Stimulated activated CD8-positive, alpha-beta memory T cell treated with anti-CD3 and anti-CD28 coated beads, Interleukin-7, amount 100 ng/mL, for 1 hour (primary cell): ENCODE measurements at places on chromosomes 11 and 22.

GRCh38 chr11:119320776-119321524 is 4.0 kb upstream of the MCAM start:
- no peak for DNase-seq

DNA sequence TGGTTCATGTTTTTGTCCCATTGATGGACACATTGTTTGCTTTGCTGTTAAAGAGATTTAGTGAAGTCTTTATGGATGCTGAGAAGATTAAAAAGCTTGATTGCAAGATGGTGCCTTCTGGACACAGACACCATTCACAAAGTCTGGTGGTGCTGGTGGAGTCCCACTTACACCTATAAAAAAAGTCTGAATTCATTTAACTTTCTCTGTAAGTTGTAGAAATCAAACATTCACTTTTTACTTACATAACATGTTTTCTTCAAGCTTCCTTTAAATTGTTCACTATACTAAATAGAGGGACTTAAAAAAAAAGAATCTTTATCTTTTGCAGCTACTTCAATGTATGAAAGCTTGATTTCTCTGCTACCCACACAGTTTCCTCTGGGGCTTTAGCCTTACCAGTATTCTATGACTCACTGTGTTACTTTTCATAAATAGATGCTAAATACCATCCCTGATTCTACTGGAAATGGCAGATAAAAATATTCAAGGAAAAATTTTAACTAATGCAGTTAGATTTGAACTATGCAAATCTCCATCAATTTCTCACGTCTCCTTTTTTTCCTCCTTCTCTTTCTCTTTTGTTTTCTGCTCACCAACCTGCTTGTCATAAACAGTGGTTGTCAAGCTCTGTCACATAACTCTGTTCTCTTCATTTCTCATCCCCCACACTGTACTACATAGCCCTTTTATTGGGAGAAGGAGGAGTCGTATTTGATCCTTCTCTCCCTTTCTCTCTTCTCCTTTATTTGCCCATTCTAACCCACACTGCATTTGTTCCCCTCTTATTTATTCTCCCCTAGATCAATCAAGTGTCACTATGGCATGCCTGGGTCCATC is 89.7 kb downstream of the FAM76B start:
- DNase-seq: no peak

DNA sequence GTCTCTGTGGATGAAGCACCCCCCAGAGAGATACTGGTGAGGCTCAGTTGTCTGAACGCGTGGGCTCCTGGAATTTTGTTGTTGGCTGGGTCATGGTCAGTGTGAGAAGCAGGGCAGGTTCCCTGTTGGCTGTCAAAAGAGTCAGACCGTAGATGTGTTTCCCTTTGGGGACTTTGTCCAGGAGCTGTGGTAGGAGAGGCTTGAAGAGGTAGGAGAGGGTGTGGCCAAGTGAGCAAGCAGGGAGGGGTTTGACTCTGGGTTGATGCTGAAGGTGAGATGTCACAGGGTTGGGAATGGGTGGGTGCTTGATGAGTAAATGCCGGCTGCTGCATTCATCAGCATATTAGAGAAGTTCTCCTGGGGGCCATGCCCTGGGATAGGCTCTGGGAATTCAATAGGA is 803.2 kb downstream of the TBC1D22A start:
- DNase-seq: no peak

DNA sequence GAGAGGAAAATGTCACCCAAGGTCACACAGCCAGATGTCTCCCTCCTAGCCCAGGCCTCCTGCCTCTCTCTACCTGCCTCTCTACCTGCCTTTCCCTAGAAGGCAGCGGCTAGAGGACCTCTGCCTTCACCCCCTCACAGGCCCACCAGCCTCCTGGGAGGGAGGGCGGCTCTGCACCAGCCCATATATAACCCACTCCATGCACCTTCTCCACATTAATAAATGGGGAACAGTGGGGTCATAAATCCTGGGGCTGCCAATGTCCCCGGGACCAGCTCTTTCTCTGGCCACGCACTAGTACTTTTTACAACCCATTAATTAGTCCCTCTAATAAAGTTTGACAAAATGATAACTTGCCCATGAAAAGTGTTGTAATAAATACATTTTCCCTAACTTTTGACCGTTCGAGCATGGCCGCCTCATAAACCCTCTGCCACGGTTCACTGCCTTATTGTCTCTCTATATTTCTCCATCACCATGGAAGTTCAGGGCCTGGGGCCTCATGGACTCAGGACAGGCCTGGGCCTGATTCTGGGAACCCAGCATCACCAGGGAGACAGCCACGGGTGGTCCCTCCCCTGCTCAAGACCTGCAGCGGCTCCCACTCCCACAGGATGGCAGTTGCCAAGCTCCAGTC is 102.1 kb downstream of the MN1 start:
- DNase-seq: no peak

- DNase-seq: no peak
Observed at GRCh38 chr11:121159741-121160140, 58.7 kb downstream of the TECTA start.

DNA sequence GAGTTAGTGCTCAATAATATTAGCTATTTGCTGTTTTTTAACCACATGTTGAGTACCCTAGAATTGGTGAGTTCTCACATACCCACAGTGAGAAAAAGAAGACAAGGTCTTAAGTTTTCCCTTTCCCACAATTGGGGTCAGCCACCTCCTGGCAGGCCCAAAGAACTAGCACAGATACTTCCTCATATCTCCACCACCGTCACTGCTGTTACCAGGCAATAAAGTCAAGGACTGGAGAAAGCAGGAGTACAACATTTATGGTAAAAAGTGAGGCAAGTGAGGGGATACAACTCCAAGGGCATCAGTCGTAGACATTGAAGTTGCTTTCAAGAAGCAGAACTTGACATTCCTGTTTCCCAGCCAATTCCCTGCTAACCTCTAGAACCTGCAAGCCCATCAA is 19.6 kb downstream of the ELP4 start:
- DNase-seq: no peak

GRCh38 chr22:26777156-26777801 is 119.9 kb downstream of the MIAT start:
- DNase-seq: no peak

DNA sequence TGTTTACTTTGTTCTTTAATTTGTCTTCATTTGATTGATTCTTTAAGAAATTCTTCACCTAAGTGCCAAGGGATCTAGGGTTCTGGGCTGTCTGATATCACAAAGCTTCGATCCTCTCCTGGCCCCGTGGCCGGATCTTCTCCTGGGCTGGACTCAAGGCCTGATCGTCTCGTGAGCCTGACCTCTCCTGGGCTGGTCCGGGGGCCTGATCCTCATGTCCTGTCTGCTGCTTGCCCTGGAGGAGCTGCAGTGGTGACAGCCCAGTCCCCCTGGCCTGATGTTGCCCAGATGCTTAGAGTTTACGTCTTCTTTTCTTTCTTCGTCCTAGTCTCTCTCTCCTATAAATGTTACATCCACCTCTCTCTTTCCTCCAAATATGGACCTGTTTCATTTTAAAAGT is 3.3 kb downstream of the NADSYN1 start:
- no peak for DNase-seq

DNA sequence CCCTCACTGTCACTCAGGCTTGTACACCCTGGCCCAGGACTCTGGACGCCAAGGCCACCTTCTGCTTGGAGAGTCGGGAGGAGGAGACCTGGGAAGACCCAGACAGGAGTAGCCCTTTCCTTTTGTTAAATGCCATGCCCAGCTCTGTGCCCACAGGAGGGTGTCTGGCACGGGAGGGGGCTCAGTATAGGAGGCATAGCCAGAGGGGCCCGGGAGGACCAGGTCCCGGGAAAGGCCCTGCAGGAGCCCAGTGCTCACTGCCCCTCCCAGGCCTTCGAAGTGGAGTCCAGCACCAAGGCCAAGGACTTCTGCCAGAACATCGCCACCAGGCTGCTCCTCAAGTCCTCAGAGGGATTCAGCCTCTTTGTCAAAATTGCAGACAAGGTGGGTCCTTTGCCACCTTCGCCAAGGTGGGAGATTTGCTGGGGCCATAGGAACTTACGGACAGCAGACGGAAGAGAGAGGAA is 79.0 kb downstream of the MYO7A start:
- no peak for DNase-seq

DNA sequence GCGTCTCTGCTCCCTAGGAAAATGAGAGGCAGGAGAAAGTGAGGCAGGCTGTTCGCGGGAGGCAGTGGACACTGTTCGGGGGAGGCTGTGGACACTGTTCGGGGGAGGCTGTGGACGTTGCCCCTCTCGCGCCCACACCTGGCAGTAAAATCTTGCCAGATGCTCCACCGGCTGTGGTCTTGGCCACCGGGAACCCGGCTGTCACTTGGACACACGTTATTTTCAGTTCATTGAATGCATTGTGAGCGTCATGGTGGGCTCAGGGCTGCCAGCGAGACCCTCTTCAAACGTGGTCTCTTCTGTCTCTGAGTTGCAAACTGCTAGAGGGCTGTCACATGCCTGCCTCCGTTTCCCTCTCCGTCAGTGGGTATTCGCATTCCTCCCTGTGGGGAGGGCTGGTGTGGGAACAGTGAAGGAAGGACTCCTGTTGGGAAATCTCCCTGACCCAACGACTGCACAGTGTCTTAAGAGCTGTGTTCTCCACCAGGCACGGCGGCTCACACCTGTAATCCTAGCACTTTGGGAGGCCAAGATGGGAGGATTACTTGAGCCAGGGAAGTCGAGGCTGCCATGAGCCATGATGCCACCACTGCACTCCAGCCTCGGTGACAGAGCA is 1.4 kb downstream of the PRR5 start:
- DNase-seq: no peak

- no peak for DNase-seq
Observed at GRCh38 chr22:32754413-32755041, 47.0 kb upstream of the TIMP3 start.

DNA sequence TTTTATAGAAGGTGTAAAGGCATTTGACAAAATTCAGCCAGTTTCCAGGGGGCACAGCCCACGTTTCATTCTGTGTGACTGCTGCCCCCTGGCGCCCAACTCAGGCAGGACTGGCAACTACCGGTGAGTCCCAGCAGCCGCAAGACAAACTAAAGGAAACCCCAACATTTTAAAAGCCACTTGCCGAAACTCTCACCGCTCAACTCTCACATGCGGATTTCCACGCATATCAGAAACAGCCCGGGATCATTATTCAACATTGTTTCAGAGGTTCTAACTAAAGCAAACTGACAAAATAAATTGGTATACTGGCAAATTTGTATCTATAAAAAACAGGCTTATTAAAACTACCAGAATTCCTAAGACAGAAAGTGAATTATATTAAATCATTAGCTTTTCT is 48.2 kb downstream of the MORC2 start:
- peak; percentile 86 for DNase-seq

GRCh38 chr22:46545086-46545792 is 7.8 kb upstream of the CELSR1 start:
- DNase-seq: no peak

DNA sequence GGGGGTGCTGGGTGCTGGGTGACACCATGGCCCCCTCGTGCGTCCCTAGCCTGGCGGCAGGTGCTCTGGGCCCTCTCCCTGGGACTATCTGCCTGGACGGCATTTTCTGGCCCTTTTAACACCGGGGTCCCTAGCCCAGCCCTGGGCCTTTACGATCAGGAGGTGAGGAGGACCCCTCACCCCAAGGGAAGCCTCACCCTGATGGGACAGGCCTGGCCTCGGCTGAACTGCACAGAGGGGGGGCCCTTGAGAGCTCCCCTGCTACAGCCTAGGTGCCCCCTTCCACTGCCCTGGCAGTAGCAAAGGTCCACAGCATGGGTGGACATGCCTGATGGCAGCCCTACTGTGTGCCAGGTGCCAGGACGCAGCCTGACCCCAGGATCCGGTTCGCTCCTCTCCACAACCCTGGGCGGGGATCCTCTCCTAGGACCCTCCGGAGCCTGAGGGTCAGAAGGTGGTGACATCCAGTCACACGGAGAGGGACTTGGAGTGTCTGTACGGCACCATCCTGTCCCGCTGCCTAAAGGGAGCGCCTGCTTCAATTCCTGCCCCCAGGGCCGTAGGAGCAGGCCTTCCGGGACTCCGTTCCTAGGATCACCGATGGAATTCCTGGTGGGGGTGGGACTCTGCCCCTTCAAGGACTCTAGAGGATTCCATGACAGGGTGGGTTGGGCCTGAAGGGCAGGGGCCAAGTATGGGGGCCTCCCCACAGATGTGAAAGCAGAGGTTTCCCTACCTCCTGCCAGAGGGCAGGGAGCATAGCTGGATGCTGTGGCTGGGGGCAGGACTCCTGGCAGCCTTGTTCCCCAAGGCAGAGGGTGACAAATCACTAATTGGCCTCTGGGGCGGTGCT is 33.0 kb upstream of the TH start:
- no peak for DNase-seq

- no peak for DNase-seq
Observed at GRCh38 chr11:61503135-61503770, 5.3 kb upstream of the LRRC10B start.

GRCh38 chr22:17855572-17856290 is 81.5 kb upstream of the BID start:
- no peak for DNase-seq

DNA sequence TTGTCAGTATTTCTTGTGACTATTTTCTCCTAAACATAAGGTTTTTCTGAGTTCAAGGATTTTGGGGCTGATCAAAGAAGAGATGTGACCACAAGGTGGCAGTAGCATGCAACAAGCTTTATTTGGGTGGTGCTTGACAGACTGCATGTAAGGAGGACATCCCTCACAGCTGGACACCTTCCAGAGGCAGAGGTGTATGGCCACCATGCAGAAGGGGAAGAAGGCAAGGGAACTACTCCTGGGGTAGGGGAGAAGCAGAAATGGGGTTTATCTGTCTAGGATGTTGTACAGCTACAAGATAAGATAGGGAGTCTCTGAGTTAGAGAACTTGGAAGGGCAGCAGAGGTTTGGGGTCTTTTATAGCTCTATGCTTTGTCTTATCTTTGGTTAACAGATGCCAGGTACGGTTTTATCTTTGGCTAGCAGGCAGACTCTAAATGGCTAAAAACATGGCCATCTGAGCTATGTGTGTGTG is 5.1 kb upstream of the BIRC2 start:
- peak; percentile 55 for DNase-seq

GRCh38 chr11:70604630-70605467 is 206.5 kb downstream of the CTTN start:
- DNase-seq: no peak

DNA sequence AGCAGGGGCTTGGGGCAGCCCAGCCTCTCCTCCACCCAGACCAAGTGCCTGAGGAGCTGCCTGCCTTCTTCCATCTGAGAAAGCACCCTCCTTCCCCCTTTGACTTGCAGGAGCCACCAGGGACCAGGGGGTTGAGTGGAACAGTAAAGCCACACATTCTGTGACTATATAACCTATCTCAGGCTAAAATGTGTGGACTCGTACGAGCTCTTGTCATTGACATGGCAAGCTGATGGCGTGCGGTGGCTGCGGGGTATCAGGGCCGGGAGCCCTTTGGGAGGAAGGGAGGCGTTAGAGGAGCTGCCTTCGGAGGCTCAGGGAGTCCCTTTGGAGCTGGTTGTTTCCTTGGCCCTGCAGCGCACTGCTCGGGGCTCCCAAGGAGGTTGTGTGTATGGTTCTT is 84.5 kb downstream of the CEP164 start:
- DNase-seq: no peak

- no peak for DNase-seq
Observed at GRCh38 chr11:27694992-27695391, 5.3 kb downstream of the BDNF start.

- DNase-seq: peak; percentile 41
Observed at GRCh38 chr22:46367707-46368191, 32.2 kb downstream of the TRMU start.
